Globus pallidus (tissue), 1 donor: ENCODE measurements at places on chromosomes 5 and 9.

- no peak for DNase-seq
These were observed 14.6 kb upstream of the GCNT1 start for GRCh38 chr9:76444322-76444929.

GRCh38 chr5:14714706-14715105 lies 50.2 kb downstream of the OTULIN start:
- no peak for DNase-seq

DNA sequence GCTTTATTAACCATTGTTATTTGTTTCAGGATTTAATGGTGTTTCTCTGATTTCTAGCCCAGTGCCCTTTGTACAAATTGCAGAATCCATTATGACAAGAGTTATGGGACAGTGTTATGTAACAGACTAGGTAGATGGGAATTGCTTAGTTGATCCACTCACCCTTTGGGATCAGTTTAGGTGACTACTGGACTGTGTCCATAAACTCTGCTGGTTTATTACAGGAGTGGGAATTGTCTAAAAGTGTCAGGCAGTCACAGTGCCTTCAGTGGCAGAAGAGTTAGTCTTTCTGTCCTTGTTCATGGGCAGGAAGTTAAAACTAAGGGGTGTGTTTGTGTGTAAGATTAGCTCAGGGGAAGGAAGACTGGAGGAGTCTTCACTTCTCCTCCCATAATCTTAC lies 29.3 kb downstream of the RCL1 start:
- no peak for DNase-seq

GRCh38 chr9:102355982-102356381 lies 617.5 kb upstream of the GRIN3A start:
- no peak for DNase-seq

- DNase-seq, result no peak
These were observed 9.6 kb downstream of the C5orf47 start for GRCh38 chr5:173998531-173998930.

DNA sequence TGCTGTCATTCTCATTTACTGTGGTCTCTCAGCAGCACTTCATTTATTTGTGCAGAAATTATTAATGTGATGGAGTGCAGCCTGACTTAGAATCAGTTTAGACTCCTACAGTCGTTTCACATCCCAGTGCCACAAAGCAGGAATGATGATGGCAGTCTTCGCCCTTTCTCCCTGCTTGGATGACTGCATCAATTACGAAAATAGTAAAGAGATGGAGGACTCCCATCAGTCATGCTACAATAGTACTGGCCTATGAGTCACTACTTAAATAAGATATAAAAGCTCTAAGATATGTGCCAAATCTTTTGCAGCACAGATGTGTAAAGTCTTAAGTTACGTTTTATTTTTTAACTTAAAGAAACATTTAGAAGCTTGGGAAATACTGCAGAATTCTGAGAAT lies 263.9 kb downstream of the CHSY3 start:
- DNase-seq, result no peak

DNA sequence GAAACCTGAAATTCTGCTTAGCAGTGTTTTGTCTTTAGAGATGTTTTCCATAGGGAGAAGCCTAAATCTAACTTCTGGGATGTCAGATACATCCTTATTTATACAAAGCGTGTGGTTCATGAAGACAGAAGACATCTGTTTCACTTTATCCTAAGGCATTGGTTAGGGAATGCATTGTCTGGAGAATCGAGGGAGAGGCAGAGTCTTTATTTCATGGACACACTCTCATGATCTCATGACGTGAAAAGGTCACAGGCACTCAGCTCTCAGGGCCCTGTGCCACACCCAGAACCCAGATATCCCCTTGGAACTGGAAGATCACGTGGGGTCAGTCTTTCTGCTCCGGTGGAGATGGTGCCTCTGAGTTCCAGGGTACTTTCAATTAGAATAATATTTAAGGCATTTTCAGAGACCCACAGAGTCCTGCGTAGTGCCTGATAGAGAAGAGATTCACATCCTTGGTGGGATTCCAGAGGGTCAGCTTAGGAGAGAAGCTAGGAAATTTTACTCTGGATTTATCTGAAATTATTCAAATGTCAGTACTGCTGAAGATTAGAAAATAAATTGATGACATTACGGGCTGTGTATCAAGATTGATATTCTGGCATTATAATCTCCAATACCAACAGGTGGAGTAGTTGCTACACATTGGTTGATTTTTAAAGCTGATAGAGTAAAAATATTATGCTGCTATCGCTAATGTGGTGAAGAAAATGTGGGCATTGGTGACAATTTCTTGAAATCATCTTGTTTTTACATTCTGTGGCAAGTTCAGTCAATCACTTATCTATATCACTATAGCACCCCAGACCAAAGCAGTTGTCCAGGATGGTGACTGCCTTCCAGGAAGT lies 378.3 kb downstream of the MTRR start:
- DNase-seq, result peak; percentile 1

DNA sequence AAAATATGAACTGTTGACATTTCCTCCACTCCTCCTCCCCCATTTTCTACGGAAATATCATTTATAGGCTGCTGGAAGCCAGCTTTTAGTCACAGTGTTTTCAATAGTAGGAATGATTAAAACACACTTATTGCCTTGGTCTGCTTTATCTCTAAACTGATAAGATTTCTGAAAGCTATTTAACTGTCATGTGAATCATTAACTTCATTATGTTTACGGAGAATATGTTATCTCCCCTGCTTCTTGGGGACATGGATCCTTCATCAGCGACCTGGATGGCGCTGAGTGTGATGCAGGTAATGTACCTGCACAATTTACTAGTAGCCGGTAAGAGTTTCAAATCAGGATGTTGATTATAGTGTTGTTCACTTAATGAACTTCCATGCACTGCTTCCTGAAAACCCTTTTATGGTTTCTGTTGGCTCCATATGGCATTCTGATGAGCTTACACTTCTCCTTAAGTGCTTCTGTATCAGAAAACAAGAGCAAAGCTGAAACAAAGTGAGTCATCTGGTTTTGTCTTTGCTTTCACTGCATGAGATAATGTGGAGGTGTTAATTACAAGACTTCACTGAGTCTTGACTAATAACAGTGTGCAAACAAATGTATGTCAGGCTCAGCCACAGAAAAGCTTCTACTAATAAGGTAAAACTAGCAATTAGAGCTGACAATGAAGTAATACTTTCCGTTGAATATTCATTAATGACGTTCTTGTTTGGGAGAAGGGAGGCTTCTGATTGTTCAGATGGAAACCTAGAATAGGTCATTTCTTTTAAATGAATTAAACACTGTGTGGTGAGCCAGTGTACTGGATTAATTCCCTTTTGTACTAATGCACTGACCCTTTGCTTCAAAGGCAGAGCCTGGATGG lies 162.4 kb upstream of the ZNF608 start:
- peak; percentile 29 for DNase-seq

DNA sequence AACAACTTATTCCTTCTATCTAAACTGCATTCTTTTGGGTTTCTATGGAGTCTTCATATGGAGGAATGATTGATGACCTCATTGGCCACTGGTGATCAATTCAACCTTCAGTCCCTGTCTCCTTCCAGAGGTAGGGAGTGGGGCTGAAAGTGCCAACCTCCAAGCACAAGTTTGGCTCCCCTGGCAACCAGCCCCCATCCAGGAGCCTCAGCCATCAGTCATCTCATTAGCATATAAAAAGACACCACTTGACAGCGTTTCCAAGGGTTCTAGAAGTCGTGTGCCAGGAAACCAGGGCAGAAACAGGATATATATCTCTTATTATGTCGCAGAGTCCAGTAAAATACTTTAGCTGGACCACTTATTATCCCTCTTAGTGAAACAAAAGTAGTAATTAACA lies 9.8 kb downstream of the SLC31A2 start:
- no peak for DNase-seq
